ENCODE measurements at places on chromosomes 7 and 10.

GRCh38 chr7:98870121-98870651, 372 bp upstream of the TMEM130 start:
- DNase-seq, result peak; percentile 39

DNA sequence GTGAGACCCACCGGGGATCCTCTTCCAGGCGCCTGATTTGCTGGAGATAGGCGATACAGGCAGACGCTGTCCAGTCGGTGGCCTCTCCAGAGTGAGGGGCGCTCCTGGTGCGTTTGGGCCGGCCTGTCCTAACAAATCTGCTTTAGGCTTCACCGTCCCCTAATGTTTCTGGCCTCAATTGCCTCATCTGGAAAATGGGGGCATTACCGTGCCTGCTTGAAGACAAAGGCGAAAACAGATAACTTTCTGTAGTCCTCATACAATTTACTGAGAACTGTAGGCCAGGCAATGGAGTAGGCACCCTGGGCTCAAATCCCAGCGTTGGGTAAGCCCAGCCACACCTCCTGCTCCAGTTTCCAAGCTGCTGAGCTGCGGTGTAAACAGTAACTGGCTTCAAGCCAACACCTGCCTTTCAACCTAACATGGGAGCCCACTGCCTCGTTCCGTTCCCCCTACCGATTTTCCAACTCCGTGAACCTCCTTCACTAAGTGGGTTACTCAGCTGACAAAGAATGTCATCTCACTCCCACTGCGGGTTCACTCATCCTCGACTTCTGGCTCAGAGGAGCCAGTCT, 589 bp upstream of the ZFAND4 start:
- DNase-seq, result no peak

DNA sequence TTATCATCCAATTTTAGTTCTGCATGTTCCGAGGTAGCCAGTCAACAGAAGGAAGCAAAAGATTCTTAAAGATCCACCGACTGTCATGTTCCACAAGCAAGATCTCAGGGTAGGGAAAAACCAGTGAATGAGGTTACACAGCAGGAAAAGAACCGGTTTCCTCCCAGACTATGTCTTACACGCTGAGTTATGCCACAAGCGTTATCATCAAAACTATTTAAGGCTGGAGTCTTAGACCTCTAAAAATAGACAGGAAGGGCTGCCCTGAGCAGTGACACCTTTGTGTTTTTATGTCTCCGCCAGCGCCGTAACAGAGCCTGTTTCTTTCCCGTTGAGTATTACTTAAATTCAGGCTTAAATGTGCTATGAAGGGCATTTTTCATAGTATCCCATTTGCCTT, 48.3 kb downstream of the PROSER2 start:
- no peak for DNase-seq

- no peak for DNase-seq
These were observed 9.1 kb downstream of the WDR86 start for GRCh38 chr7:151400626-151401315.

DNA sequence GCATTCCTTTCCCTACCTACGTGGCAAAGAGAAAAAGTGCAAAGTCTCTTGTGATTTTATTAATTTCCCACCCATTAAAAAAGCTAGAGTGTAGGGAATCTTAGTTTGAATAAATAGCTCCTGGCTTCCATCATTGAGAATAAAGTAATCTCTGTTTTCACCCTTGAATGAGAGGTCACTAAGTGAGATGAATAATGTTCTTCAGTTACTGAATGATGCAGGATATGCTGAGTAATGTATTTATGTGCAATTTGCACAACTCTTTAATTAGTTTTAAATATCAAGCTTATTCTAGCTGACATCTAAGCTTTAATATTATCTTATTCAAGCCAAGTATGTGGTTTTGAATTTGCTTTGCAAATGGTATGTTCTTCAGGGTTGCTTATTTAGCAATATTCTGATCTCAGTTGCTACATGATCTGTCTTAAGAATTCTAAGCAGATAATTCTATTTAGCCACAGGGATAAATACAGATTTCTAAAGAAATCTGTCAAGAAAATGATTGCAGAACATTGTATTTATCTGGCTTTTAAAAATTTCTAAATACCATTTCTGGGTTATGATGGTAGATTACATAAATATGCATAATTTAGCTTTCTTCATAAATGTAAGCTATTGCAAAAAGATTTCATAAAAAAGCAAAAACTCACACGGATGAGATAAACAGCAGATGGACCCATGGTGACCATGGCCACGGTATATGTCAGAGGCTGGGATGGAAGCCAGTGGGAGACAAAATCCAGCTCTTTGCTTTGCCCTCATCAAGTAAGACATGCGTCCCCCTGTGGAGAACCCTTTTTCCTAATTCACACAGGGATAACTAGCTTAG, 141.0 kb downstream of the MACC1 start:
- DNase-seq, result no peak

GRCh38 chr10:580778-581177, 108.7 kb downstream of the DIP2C start:
- no peak for DNase-seq

GRCh38 chr10:88347022-88347421, 236.1 kb downstream of the RNLS start:
- no peak for DNase-seq

DNA sequence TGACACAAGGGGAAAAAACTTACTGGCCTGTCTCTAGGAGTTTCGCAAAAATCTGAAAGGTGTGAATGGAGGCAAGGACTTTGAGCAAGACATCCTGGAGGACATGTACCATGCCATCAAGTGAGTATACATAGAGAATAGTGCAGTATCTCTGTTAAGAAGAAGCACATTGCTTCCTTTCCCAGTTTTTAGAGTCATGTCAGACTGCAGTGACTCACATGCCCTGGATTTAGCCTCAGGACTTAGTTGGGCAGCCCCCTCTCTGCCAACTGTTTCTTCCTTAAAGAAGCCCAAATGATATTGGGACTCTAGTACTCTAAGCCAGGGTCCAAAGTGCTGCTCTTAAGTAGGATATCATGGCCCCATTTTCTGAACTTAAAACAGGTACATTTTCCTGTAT, 28.1 kb upstream of the NFKB2 start:
- DNase-seq, result no peak

DNA sequence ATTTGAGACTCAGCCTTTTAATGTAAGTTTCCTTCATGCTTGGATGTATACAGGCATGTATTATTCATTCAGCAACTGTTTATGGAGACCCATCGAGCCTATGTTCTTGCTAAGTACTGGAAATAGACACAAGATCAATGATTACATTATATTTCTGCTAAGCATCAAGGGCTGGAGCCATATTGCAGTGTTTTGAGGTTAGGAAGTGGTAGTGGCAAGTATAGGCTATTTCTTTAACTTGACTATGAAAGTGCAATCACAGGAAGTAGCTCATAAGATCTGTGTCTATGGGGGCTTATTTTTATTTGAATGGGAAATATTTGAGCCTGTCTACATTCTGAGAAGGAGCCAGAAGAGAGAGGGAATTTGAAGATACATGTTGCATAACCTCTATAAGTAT, 123.8 kb downstream of the HDAC9 start:
- DNase-seq, result no peak

DNA sequence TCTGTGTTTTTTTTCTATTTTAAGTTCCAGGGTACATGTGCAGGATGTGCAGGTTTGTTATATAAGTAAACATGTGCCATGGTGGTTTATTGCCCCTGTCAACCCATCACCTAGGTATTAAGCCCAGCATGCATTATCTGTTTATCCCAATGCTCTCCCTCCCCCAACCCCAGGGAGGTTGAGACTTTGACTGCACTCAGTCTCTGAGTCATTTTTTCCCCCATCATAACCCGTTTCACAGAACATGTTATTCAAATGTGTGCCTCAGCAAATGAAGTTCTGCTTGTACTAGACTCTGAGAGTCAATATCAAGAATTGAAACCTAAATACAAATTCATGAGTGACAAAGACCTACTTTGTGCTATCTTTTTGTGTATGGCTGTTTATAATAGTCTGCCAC, 70.0 kb upstream of the CYP26C1 start:
- DNase-seq, result peak; percentile 36

DNA sequence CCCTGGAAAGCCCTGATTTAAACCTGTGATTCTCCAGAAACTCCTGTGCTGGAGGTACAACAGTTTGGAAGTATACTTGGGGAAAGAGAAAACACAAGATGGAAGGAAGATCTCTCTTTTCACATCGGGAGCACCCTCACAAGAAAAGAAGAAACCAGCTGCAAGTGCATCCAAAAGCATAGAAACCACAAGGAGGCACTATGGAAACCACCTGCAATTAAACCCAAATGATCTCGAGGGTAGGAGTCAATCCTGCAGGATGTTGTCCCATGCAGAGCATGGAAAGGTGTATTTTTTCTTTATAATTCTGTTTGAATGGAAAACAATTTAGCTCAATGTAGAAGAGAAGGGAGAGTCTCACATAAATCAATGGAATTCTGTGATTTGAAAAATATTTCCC, 210.5 kb downstream of the TWIST1 start:
- DNase-seq, result no peak

DNA sequence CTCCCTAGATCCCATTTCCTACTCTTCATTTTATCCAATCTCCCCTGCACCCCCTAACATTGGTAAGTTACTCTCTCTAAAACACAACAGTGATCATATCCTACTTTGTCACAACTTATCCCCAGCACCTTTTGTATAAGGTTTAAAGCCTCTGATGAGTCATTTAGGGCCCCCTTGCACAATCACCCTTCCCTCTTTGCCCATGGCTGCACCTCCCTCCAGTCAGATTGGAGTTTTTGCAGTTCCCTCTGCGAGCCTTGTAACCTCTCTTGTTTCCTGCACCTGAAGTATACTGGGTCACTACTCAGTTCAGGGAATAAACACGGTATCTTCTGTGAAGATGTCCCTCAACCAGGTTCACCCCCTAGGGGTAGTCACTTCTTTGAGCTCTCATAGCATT, 55.9 kb upstream of the ADRB1 start:
- peak; percentile 84 for DNase-seq

DNA sequence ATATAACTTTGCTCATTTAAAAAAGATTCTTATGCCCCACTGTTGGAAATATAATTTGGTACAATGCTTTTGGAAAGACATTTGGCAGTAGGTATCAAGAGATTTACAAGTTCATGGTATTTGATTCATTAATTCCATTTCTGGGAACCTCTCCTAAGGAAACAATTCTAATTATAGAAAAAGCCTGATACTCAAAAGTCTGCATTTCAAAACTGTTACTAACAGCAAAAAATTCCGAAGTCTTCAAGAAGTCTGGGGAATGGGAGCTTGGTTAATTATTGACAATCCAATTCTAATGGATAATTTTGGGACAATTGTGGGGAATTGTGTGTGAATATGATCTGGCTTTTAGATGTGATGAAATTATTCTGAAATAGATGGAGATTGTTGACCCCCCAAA, 59.6 kb downstream of the HDAC9 start:
- DNase-seq, result no peak

- DNase-seq, result no peak
These were observed 17.8 kb downstream of the USP6NL start for GRCh38 chr10:11593612-11594011.

- no peak for DNase-seq
These were observed 3.4 kb downstream of the CALHM2 start for GRCh38 chr10:103448746-103449145.

DNA sequence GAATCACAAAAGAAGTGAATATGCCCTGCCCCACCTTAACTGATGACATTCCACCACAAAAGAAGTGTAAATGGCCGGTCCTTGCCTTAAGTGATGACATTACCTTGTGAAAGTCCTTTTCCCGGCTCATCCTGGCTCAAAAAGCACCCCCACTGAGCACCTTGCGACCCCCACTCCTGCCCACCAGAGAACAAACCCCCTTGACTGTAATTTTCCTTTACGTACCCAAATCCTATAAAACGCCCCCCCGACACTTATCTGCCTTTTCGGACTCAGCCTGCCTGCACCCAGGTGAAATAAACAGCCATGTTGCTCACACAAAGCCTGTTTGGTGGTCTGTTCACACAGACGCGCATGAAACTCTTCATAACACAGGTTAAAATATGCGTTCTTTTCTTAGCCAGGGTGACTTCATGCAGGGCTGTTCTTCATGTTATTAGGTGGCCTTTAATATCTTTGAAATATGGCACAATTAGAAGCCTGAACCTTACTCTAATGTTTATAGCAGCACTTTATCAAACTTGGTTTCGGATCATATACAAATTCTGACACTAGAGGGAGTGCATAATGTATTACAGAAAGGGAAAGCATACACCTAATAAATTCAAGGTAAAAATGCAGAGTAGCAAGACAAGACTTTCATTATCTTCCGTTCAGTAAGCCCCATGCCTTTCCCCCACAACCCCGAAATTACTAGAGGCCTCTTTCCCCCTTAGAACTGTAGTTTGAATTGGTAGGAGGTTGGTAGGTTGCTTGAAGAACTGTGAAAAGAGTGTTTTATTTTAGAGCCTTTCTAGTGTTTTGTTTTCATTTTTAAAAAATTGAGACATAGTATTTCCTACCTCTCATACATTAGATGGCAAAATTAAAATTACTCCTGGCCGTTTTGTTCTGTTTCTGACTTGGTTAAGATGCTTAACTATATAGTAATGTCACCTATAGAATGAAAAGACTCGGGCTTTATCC, 117.9 kb downstream of the NPY start:
- DNase-seq, result no peak

DNA sequence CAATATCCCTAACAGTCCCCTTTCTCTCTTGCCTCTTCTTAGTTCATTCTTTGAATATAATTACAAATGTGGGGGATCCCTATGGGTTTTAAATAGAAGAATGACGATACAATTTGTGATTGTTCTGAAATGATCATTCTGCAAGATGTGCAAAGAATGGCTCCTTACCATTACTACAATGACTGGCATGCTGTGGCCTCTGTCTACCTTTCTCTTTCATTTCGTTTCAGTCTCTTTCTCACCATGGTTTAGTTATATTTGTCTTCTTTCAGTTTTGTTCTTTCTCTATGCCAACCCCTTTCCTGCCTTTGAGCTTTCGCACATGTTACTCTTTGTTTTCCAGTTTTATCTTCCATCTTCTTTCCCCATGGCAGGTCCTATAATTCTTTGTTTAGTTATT, 176.5 kb downstream of the SUGCT start:
- DNase-seq, result no peak

DNA sequence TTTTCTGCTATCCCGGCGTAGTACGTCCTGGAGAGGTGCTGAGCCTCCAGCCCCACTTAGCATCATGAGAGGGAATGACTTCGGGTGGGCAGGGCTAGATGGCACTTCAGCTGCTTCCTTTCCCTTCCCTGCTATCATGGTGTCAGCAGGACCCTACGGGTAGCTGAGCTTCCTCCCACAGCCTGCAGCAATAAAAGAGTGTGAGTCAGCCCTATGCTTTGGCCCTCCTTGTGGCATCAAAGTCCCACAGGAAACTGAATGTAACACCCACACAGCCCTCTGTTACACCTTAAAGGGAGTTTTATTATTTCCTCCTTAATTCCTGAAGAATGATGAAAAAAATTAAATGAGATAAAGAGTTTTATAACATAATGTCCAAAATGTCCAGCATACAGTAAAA, 458.1 kb downstream of the RPS24 start:
- peak; percentile 26 for DNase-seq

Measured in MV-4-11 (cell line).